ENCODE measurements at places on chromosomes 13 and 19. TPM values are rescaled to one million over a fixed set of nuclear protein-coding genes. Genes with fewer than 3 reads are reported as not detected.

Gene ZNF837
- 2.0 TPM for total RNA-seq

Gene MRPL4
- total RNA-seq = 12.0 TPM

Gene OLFM4
- not detected for total RNA-seq

Gene FAM83E
- total RNA-seq = 0.34 TPM

Gene ATXN8OS
- not detected for total RNA-seq

Gene CCDC169
- total RNA-seq = 4.8 TPM

Gene MUC16
- not detected for total RNA-seq

Gene C1QTNF9B
- total RNA-seq = 0.95 TPM

Gene GNA15
- 0.09 TPM for total RNA-seq

Gene TMPRSS9
- not detected for total RNA-seq

Gene NANOS3
- not detected for total RNA-seq

Gene SH2D3A
- total RNA-seq = not detected

Gene ZNF580
- 4.4 TPM for total RNA-seq

Gene ZNF154
- total RNA-seq = 2.8 TPM

Gene ZNF793
- 1.3 TPM for total RNA-seq

Gene SIGLEC10
- not detected for total RNA-seq

Gene N4BP2L1
- total RNA-seq = 2.7 TPM

Gene B3GNT8
- 5.2 TPM for total RNA-seq

Gene ZNF260
- total RNA-seq = 12.6 TPM
